T-helper 17 cell (primary cell): ENCODE measurements at places on chromosomes 1 and 21.

DNA sequence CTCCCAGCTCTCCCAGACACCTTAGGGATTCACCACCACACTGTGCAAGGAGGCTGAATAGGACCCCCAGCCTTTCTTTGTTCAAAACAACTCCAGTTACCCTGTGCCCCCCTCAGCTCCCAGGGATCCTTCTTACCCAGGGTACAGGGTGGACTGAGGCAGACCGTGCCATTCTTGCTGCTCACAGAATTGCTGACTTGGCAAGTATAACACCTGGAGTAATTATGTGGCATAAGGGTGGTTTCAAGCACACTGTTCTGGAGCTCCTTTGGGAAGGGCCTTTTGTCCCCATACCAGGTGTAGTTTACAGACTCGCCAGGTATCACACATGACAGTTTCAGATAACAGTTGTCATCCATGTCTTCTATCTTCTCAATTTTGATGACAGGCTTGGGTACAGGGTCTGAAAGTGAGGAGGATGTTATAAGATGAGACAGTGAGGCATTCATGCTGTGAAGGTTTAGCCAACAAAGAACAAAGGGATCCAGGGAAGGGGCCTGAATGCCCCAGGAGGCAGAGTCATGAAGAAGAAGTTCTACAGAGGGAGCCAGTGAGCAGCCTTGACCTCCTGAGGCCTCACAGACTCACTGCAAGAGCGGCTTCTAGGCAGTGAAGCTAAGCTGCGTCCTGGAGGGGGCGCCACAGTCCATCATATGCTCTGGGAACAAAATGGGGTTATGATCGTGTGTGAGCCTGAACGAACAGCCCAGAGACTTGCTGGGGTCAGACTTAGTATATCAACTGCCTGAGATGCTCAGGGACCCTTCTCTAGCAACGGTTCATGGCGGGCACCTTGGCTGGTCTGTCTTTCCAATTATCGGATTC is 30.3 kb downstream of the CD48 start:
- peak; percentile 75 for DNase-seq

DNA sequence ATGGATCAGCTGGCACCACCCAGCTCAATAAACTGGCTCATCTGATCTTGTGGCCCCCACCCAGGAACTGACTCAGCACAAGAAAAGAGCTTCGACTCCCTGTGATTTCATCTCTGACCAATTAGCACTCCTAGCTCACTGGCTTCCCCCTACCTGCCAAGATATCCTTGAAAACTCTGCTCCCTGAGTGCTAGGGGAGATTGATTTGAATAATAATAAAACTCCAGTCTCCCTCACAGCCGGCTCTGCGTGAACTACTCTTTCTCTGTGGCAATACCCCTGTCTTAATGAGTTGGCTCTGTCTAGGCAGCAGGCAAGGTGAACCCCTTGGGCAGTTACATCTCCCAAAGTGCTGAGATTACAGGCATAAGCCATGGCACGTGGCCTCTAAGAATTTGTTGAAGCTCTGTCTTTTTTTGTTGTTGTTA is 11.8 kb upstream of the RHBDL2 start:
- DNase-seq = no peak

- no peak for DNase-seq
Measured at GRCh38 chr1:41242342-41243078, 404 bp upstream of the SCMH1 start.

DNA sequence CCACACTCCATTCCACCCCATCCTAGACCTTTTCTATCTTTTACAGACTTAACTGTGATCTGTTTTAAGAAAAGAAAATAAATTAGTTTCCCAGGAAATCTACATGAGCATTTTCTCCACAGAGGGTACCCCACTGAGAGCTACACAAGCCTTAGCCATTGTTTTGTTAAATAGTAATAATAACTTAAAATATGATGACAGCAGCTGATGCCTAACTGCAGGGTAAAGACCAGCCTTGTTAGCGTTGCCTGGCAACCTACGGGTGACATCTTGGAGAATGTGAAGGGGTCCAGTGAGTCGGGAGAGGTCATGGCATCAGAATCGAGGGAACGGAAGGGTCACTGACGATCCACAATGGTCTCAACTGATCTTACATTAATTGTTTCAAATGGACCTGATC is 233.2 kb upstream of the PBX1 start:
- no peak for DNase-seq

DNA sequence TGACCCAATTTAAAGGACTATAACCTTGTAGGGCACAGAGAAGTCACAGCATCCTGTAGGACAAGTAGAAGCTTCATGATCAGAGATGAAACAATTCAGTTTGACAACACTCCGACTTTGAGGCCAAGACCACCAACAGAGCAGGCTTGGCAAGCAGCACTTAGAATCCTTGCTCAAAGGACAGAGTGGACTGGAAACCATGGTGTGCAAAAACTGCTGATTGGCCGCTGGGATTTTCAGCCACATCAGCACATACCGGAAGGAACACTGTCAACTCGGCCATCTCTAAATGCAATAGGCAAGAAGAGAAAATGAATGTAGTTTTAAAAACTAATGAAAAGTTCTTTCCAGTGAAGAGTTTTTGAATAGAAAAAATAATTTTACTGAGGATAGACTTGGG is 92.0 kb upstream of the PRMT6 start:
- DNase-seq = no peak

DNA sequence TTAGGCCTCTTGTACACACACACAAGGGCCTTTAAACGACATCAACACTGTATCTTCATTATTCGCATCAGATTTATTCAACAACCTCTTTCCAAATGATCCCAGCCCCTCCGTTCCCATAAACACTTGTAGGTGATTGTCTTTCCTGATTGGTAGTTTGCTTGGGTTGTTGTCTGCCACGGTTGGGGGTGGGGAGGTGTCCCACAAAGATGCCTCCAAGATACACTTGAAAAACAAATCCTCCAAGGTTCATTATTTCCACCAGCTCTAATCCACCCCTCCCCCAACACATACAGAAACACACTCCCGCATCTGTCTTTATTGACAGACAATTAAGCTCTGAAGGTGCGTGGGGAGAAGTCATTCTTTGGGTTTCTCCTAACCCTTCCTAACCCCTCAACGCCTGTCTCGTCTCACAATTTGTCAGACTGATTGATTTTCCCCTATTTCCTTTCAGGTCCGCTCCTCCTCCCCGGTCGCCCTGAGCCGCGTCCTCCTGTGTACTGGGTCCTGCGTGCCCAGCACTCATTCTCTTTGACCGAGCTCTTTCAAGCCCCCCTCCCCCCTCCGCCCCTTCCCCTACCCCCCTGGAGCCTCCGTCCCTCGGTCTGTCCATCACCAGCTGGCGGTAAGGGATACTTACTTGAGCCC is 1.4 kb downstream of the WDR26 start:
- no peak for DNase-seq

GRCh38 chr21:44370027-44370735 is 16.8 kb downstream of the TRPM2 start:
- no peak for DNase-seq

- DNase-seq = peak; percentile 44
Measured at GRCh38 chr1:211514030-211514754, 22.2 kb upstream of the RD3 start.

DNA sequence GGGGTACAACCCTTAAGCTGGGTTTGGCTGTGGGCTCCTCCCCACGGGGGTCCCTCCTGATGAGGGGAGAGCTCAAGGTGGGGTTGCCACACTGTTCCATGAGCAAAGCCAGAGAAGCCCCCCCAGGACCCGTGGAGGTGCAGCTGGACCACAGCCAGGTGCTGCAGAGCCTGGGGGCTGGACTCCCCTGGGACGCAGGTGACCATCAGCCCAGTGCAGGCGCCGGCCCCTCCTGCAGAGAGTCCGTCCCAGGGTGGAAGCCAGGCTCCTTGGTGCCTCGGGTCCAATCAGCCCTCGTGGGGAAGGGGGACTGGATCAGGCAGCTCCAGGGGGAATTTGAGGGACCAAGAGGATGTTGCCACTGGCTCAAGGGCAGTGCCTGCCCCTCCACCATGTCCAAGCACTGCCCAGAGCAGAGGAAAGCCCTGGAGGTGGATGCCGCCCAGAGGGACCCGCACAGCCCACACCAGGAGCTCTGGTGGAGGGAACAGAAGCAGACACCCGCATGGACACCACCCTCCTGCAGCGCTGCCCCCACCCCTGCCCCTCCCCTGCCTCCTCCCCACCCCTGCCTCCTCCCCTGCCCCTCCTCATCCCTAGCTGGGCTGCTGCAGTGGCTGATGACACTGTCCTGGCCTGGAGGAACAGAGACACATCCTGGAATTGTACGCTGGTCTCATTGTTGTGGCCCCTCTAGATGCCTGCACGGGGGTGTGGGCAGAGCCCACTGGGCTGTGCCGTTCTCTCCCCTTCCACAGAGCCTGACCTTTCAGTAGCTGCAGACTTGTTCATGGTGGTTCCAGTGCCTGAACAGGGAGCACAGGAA is 30.8 kb upstream of the COL18A1 start:
- no peak for DNase-seq

DNA sequence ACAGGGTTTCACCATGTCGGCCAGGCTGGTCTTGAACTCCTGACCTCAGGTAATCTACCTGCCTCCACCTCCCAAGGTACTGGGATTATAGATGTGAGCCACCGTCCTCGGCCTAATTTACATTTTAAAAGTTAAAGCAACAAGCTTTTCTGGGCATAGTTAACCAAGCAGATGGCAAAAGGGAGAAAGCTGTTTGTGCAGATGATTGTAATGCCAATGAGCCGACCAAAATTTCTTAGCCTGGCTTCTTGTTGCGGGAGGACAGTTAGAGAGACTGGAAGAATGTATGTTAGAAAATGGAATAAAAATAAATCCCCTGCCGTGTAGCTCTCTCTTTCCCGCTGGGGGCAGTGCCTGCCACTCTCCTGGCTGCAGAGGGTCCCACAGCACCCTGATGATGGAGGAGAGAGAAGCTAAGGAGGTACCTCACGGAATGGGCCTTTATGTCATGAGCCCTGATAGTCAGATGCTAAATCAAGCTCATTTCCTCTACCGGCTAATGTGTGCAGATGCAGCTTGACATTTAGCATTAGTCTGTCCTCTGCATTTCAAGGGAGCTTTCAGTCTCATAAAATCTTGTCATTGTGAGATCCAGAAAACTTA is 87.2 kb downstream of the HHAT start:
- no peak for DNase-seq

DNA sequence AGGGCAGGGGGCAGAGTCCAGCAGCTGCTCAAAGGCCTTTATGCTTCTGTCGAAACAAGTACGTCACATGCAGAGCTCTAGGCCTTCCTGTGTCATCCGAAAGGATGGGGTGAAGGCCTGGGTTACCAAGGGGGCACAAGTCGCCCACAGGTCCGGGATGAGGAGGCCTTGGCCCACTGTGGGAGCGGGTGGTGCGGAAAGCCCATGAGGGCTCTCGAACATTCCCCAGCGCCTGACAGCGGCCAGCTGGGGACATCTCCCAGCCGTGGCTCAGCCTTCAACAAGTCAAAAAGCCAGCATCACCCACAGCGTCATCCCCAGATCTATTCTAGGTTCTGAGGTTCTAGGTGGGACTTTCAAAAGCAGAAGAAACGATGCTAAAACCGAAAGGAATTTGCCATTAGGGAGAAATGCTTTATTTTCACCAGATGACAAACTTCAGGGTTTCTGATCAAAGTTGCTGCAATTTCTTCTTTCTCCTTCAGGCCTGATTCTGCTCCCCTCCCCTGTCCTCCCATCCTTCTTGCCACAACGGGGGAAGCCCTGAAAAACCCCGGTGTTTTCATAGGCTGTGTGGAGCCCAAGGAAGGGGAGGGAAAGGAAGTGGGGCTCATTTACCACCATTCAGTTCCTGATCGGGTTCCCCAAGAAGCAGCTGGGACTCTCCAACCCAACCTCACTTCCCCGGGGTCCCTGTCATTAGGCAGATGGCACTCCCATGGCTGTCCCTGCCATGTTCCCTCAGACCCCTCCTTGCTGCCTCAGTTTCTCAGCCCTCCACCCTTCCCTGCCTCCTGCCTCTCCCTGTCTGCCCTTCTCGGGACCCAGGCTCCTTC is 17.6 kb downstream of the GPR137B start:
- no peak for DNase-seq

DNA sequence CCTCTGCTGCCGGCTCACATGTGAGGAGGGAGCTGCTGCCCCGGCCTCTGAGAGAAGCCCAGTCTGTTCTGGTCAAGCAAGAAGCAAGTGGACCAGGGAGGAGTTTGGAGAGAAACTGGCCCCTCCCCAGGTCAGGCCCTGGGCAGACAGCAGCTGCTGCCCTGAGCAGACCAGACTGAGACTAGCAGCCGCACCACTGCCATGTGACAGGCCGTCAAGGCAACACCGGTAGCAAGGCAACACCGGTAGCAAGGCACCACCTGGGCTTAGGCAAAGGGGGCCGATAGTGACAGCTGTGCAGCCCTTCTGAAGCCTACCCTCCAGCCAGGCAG is 50.3 kb downstream of the ARHGEF16 start:
- no peak for DNase-seq

DNA sequence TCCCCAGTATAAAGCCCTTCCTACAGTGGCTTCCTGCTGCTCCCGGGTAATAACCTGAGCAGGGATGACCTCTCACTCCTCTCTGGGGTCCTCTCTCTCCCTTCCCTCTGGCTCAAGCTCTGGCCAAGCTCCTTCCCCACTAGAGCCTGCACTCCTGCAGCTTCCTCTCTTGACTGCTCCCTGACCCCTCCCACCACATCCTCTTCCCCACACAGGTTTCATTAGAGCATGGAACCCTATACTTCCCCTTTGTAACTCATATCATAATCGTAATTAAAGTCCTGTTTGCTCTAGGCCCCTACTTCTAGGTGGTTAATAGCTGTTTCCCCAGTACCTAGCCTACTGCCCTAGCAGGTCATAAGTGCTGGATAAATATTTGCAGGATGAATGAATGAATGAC is 146.2 kb downstream of the C1orf21 start:
- DNase-seq = no peak

- DNase-seq = no peak
Measured at GRCh38 chr1:216914974-216915373, 191.7 kb upstream of the ESRRG start.

DNA sequence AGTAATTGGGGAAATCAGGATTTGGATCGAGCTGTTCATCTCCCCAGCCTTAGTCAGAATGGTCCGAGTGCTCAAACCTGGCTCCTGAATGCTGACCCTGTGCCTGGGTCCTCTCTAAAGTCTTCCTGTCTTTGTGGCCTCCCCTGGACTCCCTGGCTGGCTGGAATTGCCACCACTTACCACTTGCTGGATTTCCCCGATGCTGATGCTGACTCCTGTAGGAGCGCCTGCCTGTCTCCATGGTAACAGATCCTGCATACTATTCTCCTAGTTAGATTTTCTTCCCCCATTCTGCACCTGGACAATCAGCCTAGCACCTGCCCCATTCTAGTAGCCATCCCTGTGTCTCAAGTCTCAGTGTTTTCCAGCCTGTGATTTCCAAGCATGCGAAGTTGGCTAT is 382.2 kb upstream of the ESRRG start:
- no peak for DNase-seq

GRCh38 chr1:7247791-7248548 is 462.7 kb downstream of the CAMTA1 start:
- DNase-seq = no peak
